ENCODE measurements at places on chromosomes 12 and 14.

DNA sequence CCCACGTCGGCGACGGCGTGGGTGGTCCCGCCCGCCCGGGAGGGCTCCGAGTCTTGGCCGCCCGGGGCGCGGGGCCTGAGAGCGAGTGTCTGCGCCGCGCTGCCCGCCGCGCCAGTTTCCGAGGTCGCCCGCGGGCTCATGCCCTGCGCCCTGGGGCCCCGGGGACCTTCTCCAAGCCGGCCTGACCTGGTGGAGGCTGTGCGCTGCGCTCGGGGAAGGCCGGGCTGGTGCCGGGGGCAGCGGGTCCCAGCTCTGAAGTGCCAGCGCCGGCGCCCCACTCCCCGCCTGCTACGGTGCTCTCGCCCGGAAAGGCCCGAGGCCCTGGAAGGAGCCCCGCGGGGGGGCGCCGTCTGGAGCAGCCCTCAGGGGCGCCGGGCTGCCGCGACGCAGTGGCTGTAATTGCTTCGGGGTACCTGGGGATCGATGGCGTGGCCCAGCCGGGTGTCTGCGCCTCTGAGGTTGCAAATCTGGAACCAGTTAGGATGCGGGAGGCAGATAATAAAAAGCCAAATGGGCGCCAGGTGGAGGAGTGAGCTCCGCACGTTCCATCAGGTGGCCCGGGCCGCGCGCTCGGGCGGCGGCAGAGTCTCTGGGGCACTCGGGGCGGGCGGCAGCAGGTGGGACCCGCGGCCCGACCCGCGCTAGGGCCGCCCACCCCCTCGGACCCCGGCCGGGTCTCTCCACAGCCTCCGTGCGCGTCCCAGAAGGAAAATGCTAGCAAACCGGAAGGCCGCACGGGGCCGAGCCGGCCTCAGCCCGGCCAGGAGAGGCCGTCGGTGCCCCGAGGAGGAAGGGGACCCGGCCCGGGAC lies 102.3 kb upstream of the DIO3 start:
- no peak for DNase-seq

DNA sequence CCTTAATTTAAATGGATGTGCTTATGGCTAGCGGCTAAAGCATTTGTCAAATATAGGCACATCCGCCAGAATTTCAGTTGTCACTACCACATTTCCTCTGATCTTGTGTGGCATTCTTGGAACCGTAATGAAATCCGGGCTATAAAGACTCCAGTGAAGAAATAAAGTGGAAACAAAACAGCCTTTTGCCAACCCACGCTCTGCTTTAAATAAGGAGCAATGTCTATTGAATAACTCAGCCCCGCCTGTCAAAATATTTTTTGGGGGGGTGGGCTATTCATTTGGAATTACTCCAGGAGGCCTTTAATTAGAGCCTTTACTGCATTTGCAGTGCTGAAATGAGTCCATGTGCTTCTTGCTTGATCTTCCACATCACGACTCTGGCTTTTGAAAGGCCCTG lies 179.6 kb upstream of the RPH3A start:
- DNase-seq = no peak

DNA sequence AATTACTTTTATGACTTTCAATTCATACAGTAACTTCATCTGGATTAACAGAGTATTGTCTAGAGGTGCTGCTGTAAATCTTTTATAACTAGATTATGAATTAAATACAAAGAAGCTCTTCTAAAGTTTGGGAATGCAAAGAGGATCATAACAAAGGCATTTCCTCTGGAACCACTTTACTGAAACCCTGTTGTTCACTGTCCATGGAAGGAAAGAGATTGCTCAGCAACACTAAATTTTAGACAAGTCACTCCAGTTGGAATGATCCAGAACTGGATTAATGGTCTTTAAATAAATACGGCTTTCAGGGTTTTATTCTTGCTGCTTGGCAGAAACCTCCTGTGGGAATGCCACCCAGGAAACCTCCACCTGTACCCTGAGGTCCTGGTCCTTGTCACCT lies 250.6 kb downstream of the KSR2 start:
- DNase-seq = no peak

DNA sequence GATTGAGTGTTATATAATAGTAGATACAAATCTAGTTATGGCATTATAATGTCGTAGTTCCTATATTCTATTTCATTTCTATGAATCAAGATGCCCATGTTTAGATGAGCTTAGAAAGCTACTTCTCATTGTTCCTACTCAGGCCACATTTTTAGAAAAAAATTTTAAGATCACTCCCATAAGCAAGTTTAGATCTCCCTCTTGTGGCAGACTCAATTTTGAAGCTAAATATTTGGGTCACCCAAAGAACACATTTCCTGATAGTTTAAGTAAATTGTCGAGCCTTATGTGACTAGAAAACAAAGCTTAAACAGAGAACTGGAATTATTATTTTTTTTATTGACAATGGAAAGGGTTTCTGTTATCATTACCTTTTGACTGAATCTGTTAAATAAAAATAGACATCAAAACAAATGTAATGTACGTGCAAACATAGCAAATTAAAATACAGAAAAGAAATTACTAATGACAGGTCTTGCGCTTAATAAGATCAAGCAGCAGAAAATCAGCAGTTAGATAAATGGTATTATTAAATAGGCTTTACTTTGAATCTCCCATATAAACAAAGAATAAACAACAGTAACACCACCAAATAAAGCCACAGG lies 180.2 kb downstream of the ACSS3 start:
- no peak for DNase-seq

GRCh38 chr14:20606190-20606901 lies 15.2 kb upstream of the RNASE12 start:
- DNase-seq = no peak

DNA sequence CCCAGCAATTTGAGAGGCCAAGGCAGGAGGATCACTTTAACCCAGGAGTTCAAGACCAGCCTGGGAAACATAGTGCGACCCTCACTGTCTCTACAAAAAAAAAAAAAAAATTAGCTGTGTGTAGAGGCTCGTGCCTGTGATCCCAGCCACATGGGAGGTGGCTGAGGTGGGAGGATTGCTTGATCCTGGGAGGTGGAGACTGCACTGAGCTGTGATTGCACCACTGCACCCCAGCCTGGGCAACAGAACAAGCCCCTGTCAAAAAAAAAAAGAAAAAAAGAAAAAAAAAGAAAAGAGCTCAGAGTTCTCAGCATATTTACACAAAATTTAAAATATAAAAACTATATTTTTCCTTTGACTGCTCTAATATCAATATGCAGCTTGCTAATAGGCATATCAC lies 260.8 kb downstream of the SYT1 start:
- DNase-seq = no peak
